ENCODE measurements at places on chromosomes 6 and 20.

DNA sequence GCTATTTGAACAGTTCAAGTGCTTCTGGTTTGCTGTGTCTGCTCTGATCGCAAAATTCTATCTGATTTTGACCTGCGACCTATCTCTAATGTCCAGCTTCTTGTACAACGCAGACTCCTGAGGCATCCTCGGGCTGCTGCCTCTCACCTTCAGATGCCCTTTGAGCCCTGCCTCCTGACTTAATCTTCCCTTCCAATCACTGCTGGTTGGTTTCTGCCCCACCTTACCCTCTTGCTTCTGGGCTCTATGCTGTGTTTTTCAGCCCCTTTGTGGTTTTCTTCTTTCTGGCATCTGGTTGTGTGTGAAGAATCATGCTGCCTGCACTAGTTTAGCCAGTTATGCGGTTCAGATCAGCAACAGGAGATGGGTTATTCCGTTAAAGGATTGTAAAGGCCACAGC is 131.2 kb upstream of the THEMIS start:
- no peak for DNase-seq

DNA sequence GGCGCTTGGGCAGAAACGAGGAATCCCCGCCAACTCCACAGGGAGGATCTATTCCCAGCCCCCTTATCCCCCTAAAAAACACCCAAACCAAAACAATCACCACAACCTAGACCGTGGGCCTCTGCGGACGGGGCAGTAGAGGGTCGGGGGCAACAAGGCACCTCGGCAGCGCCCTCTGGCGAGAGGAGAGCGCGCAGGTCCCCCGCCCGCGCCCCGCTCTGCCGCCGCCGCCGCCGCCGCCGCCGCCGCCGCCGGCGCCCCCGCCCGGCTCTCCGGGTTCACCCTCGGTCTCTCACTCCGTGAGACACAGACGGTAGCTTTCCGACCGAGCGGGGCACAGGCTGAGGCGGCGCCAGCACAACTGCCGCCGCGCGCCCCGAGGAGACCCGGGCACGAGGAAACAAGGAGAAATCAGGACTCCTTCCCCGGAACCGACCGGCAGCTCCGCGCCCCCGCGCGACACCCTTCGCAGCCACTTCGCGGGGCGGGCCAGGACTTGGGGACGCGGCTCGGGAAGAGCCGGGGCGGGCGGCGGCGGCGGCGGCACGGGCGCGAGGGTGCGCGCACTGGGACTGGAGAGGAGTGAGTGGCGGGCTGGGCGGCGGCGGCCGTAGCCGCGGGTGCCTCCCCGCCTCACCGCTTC is at the start of gene SLC35F1:
Gene SLC35F1 (plus strand): TSS at position 307 of the 643 bp plus-strand sequence.
- peak; percentile 43 for DNase-seq

- DNase-seq, result no peak
Observed at GRCh38 chr6:103455275-103455674, 1404.4 kb downstream of the HACE1 start.

GRCh38 chr20:41360831-41361756 is 5.5 kb downstream of the EMILIN3 start:
- DNase-seq, result no peak

DNA sequence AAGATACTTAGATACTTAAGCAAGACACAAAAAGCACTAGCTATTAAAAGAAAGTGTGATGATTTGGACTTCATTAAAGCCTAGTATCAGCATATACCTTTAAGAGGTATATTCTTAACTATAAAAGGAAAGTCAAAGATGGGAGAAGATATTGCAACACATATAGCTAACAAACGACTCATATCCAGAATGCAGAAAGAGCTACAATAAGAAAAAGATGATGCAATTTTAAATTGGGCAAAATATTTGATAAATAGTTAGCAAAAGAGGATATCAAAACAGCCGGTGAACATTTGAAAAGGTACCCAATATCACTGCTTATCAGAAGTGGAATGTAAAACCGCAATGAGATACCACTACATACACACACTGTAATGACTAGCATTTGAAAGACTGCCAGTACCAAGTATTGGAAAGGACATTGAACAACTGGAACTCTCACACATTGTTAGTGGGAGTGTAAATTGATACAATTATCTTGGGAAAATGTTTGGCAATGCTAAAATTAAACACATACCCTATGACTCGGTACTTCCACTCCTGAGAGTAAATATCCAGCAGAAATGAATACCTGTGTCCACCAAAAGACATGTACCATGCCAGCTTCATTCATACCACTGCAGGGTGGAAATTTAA is 25.7 kb downstream of the MUC22 start:
- DNase-seq, result no peak

- DNase-seq, result peak; percentile 27
Observed at GRCh38 chr20:32019156-32019510, 8.9 kb downstream of the CCM2L start.

DNA sequence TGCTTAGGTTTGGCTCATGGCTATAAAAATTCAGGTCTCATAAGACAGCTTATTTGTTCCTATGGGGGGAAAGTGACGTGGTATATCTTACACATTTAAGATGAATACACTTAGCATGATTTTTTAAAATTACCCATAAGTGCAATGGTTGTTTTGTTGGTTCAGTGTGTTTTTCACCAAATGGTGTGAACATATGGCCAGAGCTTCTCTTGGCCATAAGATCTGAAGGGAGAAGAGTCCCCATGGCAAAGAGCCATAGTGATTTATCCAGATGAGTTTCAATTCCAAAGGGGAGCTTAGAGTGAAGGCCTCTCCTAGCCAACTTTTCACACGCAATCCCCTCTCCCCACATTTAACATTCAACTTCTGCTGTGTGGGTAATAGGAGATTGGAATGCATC is 107.6 kb downstream of the TMEM242 start:
- no peak for DNase-seq

- DNase-seq, result no peak
Observed at GRCh38 chr20:51811514-51812128, 9.3 kb upstream of the SALL4 start.

- DNase-seq, result no peak
Observed at GRCh38 chr6:72865467-72865866, 243.6 kb downstream of the KCNQ5 start.

Measured in iPS DF 6.9 (cell line).